ENCODE measurements at places on chromosomes 6 and 20. TPM values are rescaled to one million over a fixed set of nuclear protein-coding genes. Genes with fewer than 3 reads are reported as not detected.

DNA sequence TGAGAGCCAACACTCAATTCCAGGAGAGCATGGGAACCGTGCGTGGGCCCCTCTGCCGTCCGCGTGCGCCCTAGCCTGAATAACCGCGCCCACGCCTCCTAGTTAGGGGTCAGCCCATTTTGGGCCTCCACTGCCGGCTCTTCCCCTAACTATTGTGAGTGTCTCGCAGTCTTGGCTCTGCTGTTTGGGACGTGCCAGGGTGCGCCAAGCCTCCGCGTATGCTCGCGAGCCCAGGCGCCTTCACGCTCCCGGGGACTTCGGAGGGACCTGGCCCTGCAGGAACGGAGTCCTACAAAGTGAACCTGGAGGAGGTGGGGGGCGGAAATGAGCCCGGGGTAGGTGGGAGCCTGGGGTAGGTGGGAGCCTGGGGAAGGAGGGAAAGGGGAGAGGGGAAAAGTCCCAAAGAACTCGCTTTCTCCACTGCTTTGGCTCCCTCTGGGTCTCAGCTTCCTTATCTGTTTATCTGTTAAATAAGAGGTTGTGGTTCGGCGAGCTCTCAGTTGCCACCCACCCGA, 873 bp upstream of the GCM2 start:
- H3K27ac ChIP-seq = no peak overlapping the region
- DNase-seq = no peak
- no peaks in the 10 kb centered on the region for H3K36me3 ChIP-seq

DST gene
- total RNA-seq = 6.0 TPM

DNA sequence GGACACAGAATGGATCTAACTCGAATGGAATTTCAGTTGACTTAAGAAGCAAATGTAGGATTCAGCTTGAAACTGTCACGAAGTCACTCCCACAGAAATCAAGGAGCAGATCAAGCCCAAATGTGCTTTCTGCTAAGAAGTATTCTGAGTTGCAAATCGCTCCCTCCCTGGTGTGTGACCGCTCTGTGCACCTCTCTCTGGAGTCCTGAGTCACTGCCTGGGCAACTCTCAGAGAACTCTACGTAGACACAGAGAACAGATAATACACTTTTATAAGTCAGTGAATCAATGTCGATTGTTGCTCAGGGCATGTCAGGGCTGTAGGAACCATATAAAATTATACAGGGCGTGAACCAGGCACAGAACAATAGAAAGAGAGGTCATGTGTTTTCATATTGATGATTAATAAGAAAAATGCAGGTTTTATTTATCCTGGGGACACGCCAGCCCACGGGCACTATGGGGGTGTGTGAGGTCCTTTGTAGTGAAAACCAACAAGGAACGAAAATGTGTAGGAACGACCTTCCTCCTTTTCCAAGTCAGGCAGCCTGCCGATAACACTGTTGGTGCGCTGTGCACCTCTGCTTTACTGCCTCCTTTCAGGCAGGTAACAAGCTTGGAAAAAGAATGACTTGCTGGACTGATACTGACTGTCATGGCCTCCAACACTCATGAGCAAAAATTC, 248.1 kb upstream of the FOXQ1 start:
- no peaks in the 10 kb centered on the region for H3K36me3 ChIP-seq
- peaks cover 12% of the 10 kb centered on the region for H3K27me3 ChIP-seq
- DNase-seq = no peak
- H3K4me1 ChIP-seq = no peaks in the 10 kb centered on the region

GRCh38 chr20:9945408-9945807, 89.4 kb upstream of the ANKEF1 start:
- H3K27me3 ChIP-seq = no peaks in the 10 kb centered on the region
- H3K36me3 ChIP-seq = no peaks in the 10 kb centered on the region
- no peak overlapping the region for H3K4me3 ChIP-seq
- H3K27ac ChIP-seq = no peak overlapping the region

- no peak overlapping the region for H3K4me3 ChIP-seq
- no peaks in the 10 kb centered on the region for H3K36me3 ChIP-seq
- peaks cover 12% of the 10 kb centered on the region for H3K27me3 ChIP-seq
- DNase-seq = no peak
- H3K4me1 ChIP-seq = peaks cover 44% of the 10 kb centered on the region
These were observed 52.2 kb upstream of the CCDC167 start for GRCh38 chr6:37551867-37552266.

- no peaks in the 10 kb centered on the region for H3K36me3 ChIP-seq
- peaks cover 17% of the 10 kb centered on the region for H3K4me1 ChIP-seq
- H3K27me3 ChIP-seq = peaks cover 27% of the 10 kb centered on the region
- H3K4me3 ChIP-seq = no peak overlapping the region
- H3K27ac ChIP-seq = no peak overlapping the region
These were observed 54.6 kb downstream of the RPP21 start for GRCh38 chr6:30399390-30400058.

- no peaks in the 10 kb centered on the region for H3K4me1 ChIP-seq
- no peak overlapping the region for H3K4me3 ChIP-seq
- H3K27ac ChIP-seq = no peak overlapping the region
- DNase-seq = no peak
- no peaks in the 10 kb centered on the region for H3K27me3 ChIP-seq
These were observed 13.8 kb upstream of the VIP start for GRCh38 chr6:152736687-152737273.

- DNase-seq = no peak
- H3K36me3 ChIP-seq = no peaks in the 10 kb centered on the region
- no peaks in the 10 kb centered on the region for H3K27me3 ChIP-seq
These were observed 77.7 kb downstream of the CDYL start for GRCh38 chr6:4853782-4854511.

DNA sequence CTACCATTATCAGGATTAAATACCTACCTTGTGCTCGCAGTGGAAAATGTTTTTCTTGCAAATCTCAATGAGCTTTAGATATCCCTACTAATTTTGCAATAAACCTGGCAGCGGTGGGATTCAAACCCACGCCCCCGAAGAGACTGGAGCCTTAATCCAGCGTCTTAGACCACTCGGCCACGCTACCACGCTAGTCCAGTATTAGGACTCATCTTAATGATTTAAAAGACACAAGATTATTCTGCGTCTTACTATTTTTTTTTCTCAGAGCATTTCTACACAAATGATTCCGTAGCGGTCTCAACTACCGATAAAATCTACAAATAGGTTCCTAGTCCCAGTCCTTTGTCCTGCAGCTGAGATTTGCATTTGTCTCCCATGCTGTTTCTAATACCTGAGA, 35.2 kb upstream of the ZSCAN23 start:
- H3K4me1 ChIP-seq = peaks cover 11% of the 10 kb centered on the region
- H3K27me3 ChIP-seq = peaks cover 73% of the 10 kb centered on the region
- no peak overlapping the region for H3K27ac ChIP-seq
- no peaks in the 10 kb centered on the region for H3K36me3 ChIP-seq

DNA sequence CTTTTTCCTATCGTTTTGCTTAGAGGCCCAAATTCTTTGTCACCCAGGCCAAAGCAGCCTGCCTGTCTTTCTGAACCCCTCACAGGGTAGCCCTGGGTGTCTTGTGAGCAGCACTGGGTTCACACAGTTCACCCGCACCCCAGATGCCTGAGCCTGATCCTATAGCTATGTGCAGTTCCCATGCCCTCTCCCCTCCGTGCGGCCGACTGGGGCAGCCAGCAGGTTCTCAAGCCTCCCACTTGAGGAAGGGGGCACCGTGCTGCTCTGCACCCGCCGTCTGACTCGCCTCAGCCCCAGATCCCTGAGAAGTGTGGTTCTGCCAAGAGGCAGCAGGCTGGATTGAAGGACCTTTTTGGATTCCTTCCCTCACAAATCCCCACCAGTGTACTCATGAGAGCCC, 89.0 kb downstream of the PSMB1 start:
- H3K4me1 ChIP-seq = peaks cover 9% of the 10 kb centered on the region
- DNase-seq = no peak
- H3K27me3 ChIP-seq = peaks cover 2% of the 10 kb centered on the region
- no peak overlapping the region for H3K4me3 ChIP-seq
- no peak overlapping the region for H3K27ac ChIP-seq

XPO5 gene
- 135 TPM for total RNA-seq

- H3K36me3 ChIP-seq = no peaks in the 10 kb centered on the region
- peaks cover 18% of the 10 kb centered on the region for H3K4me1 ChIP-seq
These were observed 40.8 kb upstream of the ATXN1 start for GRCh38 chr6:16802071-16802470.

DNA sequence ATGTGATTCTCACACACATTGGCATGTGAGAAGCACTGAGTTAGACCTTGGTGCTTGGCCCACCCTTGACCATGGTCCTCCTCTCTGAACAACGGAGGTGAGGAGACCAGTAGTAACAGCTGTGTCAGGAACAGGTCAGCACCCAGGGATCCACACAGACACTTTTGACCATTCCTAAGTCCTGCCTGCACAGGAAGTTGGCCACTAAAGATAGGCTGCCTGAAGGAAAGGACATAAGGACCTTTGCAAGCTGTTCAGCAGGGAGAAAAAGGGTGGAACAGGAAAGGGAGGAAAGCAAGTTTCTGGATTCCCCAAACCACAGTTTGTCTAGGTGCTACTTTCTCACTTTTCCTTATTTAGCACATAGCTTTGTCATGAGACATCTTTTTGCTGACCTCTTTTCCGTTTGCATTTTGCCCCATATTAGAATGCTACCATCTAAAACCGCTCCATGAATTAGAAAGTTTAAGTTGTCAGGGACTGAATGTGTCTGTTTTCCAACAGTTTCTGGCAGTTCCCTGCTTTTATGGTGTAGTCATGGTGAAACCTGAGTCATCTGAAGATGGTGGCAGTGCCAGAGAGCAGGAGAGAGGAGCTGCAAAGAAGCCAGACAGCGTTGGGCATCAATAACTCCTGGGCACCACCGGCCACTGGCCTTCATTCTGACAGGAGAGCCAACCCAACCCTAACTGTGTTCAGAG, 1.1 kb upstream of the CD109 start:
- H3K27ac ChIP-seq = peak overlapping the region; percentile 91
- H3K36me3 ChIP-seq = peaks cover 26% of the 10 kb centered on the region
- H3K27me3 ChIP-seq = peaks cover 4% of the 10 kb centered on the region

- no peaks in the 10 kb centered on the region for H3K4me1 ChIP-seq
- peaks cover 3% of the 10 kb centered on the region for H3K27me3 ChIP-seq
- H3K4me3 ChIP-seq = no peak overlapping the region
- H3K36me3 ChIP-seq = no peaks in the 10 kb centered on the region
These were observed 72.4 kb downstream of the TULP4 start for GRCh38 chr6:158384671-158385110.

MEP1A gene
- total RNA-seq = not detected
